ENCODE measurements at places on chromosomes 12 and 14. TPM values are rescaled to one million over a fixed set of nuclear protein-coding genes. Genes with fewer than 3 reads are reported as not detected.

DNA sequence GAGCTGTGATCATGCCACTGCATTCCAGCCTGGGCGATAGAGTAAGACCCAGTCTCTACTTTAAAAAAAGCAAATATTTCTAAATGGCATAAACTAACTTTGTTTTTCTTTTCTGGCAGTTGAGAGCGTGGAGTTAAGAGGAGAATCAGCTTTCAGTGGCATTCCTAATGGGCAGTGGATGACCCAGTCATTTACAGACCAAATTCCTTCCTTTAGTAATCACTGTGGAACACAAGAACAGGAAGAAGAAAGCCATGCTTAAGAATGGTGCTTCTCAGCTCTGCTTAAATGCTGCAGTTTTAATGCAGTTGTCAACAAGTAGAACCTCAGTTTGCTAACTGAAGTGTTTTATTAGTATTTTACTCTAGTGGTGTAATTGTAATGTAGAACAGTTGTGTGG lies 21.2 kb downstream of the TDG start:
- no peak for DNase-seq

- no peak for DNase-seq
Observed at GRCh38 chr12:127459166-127459565, 807.8 kb upstream of the TMEM132C start.

DNA sequence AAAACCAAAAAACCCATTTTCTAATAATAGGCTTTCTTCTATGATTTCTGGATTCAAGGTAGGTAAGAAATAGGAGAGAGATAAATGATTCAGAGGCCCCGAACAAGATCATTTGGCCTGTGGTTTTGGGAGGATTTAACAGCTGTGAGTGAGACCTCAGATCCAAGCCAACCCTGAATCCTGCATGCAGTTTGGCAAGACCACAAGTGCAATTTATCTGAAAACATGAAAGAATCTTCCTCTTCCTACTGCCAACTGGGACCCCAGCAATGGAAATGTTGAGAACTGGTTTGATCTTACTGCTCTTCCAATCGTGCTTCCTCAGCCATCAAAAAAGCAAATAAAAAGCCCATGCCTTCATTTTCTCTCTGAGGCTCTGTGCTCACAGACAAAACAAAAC lies 519.7 kb upstream of the TBX3 start:
- no peak for DNase-seq

- no peak for DNase-seq
Observed at GRCh38 chr12:32083489-32083888, 23.2 kb upstream of the BICD1 start.

Gene ERP27
- 1.5 TPM for total RNA-seq

Gene RPGRIP1
- total RNA-seq: 0.07 TPM

Gene TC2N
- total RNA-seq: 46.6 TPM

Gene OR11G2
- not detected for total RNA-seq

Gene SYNDIG1L
- not detected for total RNA-seq

Gene TBC1D30
- 0.36 TPM for total RNA-seq
